ENCODE measurements at places on chromosomes 6 and 20.

DNA sequence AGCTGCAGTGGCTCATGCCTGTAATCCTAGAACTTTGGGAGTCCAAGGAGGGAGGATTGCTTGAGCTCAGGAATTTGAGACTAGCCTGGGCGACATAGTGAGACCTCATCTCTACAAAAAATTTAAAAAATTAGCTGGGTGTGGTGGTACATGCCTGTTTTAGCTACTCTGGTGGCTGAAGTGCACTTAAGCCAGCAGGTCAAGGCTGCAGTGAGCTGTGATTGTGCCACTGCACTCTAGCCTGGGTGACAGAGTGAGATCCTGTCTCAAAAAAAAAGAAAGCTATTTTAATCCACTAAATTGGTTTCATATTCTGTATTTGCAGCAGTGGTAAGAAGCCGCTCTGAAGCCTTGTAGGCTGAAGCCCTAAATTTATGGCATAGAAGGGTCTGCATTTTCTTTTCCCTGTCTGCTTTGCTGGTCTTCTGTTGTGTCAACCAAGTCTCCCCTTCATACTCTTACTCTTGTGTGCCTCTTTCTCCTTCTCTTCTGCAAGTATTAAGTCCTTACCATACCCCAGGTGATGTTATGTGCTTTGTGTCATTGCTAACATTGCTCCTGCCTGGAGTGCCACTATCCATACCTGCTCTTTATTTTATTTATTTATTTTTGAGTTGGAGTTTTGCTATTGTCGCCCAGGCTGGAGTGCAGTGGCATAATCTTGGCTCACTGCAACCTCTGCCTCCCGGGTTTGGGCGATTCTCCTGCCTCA is 70.9 kb downstream of the MYO6 start:
- DNase-seq, result no peak

- no peak for DNase-seq
Observed at GRCh38 chr20:9555781-9556180, 41.4 kb downstream of the LAMP5 start.

- DNase-seq, result no peak
Observed at GRCh38 chr6:168274037-168274952, 45.3 kb downstream of the DACT2 start.

DNA sequence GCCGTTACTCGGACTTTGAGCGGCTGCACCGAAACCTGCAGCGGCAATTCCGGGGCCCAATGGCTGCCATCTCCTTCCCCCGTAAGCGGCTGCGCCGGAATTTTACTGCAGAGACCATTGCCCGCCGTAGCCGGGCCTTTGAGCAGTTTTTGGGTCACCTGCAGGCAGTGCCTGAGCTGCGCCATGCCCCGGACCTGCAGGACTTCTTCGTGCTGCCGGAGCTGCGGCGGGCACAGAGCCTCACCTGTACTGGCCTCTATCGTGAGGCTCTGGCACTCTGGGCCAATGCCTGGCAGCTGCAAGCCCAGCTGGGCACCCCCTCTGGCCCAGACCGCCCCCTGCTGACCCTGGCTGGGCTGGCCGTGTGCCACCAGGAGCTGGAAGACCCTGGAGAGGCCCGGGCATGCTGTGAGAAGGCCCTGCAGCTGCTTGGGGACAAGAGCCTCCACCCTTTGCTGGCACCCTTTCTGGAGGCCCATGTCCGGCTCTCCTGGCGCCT is 7.2 kb downstream of the SNX21 start:
- DNase-seq, result no peak

DNA sequence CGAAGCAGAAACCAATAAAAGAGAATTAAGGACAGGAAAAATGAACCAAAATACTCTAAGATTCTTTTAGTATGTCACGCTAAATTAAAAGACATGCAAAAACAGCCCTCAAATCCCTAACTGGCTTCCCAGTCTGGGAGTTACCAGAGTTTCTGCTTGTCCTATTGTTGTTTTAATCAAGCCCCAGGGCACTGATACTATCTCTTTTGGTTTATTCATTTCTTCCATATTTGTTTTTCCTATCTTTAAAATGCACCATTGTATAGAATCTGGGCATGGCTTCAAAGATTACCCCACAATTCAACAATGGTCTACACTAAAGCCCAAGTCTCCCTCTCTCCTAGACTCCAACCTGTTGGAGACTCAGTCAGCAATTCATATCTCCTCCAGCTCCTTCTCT is 169.1 kb downstream of the MYLK4 start:
- no peak for DNase-seq

GRCh38 chr6:139542351-139542750 is 167.9 kb upstream of the CITED2 start:
- no peak for DNase-seq

- no peak for DNase-seq
Observed at GRCh38 chr6:106413016-106413415, 52.5 kb downstream of the CRYBG1 start.

DNA sequence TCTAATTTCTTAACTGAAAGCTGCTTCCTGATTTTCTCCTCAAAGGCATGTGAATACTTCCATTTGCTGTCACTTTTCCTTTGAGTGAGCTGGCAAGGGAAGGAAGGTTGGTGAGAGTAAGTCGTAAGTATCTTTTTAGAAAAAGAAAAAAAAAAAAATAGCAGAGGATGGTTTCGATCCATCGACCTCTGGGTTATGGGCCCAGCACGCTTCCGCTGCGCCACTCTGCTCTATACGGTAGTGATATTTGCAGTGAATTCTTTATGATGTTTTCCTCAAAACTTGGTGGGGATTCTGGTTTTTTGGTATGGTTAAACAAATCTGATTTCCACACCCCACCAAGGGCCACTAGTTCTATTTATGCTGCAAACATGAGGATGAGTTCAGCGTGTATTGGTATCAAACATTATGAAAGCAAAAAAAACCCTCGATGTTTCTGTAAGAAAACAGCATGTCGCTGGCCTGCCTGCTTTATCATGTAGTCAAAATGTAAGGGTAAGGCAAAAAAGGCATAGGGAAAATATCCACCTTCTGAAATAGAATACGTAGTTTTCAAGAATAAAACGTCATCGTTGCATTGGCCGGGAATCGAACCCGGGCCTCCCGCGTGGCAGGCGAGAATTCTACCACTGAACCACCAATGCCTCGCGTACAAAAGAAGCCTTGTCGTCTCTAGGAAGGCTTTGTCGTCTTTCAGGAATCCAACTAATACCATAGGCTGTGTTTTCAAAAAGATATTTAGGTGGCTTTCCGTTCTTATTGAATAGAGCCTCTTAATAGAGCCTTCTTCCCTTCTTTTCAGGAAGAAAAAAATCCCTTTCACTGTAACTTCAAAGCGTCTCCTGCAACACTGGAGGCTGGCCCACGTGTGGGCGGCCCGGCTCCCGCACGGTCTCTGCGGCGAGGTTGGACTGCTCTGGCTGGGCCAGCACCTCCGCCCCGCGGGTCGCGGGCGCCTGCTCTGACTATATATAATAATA is 9.6 kb downstream of the OR2B2 start:
- peak; percentile 54 for DNase-seq

DNA sequence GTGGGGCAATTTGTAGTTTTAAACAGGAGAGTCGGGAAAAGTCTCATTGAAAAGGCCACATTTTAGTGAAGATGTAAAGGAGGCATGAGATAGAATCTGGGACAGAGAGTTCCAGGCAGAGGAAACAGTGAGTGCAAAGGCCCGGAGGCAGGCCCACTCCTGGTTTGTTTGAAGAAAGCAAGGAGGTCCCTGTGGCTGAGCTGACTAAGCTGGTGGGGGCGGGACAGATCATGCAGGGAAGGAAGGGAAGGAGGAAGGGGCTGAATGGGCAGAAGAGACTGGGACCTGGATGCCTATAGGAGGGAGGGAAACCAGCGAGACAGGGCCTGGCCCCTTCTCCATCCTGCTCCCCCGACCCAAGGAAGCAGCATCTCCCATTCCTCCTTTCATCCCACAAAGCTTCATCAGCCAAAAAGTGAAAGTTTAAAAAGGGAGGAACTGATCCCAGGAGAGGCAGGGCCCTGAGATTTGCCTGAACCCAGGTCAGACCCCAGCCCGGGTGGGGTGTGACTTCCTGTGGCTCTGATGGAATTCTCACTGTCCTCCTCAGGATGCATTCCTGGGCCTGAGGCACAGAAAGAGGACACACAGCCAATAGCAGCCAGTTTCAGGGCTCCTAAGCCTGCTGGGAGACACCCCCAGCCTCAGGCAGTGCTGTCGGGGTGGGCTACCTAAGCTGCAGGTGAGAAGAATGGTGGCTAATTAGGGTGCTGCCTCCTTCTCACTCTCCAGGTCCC is 54.2 kb upstream of the SIRPA start:
- no peak for DNase-seq

- DNase-seq, result no peak
Observed at GRCh38 chr6:32107406-32107805, 1.7 kb downstream of the TNXB start.

DNA sequence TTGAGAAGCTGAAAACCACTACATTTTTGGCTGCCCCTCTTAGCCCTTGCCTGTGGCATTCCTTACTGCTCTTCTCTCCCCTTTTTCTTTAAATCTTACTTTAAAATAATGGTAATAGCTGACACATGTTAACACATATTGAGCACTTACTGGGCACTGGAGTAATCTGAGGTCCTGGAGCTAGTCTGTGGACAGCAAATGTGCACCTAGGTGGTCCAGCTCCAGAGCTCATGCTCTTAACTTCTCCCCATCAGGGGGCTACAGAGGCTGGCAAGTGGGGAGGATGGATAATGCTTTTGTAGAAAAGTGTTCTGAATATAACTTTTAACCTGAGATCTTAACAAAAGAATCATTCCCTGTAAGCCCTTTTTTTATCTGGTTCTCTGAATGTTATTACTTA is 74.8 kb downstream of the ADGRB3 start:
- no peak for DNase-seq

DNA sequence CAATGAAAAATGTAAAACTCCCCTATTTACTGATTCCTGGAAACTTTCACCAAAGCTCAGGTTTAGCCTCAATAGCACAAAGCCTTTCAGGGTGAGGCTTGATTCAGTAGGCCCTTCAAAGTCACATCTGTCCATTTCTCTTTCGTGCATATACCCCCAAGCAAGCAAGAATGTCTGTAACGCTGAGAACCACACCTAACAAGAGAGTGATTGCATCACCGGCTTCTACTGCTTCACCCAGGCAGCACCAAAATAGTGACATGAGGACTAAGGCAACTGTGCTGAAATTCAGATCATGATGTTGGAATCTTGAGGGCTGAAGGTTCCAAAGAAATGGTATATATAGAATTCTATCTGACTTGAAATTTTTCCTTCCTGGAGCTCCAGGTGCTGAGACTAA is 26.1 kb downstream of the CGA start:
- no peak for DNase-seq

DNA sequence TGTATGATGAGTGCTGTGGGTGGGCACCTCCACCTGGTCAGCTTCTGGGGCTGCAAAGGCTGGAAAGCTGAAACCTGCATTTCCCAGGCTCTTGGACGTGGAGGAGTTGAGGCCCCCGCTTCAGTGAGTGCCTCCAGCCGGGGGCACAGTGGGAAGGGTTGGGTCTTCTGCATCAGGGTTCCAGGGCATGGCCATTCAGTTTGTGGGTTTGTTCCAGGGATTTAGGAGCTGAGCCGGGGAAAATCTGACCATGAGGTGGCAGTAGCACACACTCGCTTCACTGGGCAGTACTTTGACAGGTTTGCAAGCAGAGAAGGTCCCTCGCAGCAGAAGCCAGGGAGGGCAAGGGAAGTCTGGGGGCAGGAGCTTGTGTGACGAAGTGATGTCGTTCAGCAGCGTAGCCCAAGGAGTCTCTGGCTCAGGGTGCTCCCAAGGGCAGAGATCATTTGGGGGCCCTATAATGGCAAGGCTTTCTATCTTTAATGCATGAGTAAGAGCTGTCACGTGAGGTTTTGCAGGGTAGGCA is 69.5 kb upstream of the SULF2 start:
- DNase-seq, result peak; percentile 30

- no peak for DNase-seq
Observed at GRCh38 chr20:61082720-61083119, 169.3 kb upstream of the CDH4 start.

- DNase-seq, result no peak
Observed at GRCh38 chr6:166998256-166999144, 697 bp upstream of the CEP43 start.

- no peak for DNase-seq
Observed at GRCh38 chr6:1894954-1895353, 285.2 kb downstream of the FOXC1 start.

DNA sequence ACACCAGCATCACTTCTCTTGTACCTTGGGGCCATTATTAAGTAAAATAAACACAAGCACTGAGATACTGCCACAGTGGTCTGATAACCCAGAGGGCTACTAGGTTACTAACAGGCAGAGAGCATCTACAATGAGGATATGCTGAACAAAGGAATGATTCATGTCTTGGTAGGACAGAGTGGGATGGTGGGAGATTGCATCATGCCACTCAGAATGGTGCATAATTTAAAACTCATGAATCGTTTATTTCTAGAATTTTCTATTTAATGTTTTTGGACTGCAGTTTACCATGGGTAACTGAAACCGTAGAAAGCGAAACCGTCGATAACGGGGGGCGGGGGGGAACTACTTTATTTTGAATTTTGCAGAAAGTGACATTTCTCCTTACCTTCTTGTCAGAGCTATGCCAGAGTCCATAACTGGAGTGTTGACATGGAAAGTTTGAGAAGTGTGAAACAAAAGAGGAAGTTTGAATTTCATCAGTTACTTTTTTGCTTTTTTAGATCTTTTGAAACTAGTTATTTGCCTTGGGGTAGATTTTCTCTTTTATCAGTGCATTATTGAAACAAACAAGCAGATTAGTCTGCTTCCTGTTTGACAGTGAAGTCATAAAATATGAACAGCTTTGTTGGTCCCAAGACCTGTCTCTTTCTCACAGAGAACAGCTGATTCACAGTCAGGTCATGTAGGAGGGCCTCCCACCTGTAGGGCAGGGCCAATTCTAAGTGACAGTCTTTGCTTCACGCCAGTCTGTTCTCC is 124.9 kb downstream of the KLHL32 start:
- no peak for DNase-seq

- DNase-seq, result no peak
Observed at GRCh38 chr6:159168536-159169192, 536 bp upstream of the FNDC1 start.

DNA sequence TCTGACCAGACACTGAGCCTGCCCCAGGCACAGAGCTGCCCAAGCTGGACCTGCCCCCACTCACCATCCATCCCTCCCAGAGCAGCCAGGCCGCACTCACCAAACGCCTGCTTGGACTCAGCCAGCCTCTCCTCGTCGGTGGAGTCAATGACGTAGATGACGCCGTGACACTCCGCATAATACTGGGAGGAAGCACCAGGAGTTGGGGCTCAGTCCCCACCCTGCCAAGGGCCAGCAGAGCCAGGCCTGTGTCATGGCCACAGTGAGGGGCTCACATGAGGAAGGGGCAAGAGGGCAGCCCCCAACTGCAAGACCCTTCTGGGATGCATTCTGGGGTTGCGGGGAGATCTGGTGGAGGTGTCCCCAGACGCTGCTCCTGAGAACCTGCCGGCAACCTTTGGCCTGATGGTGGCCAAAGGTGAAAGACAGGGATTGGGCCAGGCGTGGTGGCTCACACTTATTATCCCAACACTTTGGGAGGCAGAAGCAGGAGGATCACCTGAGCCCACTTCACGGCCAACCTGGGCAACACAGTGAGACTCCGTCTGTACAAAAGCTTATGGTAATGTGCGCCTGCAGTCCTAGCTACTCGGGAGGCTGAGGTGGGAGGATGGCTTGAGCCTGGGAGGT is 5.6 kb downstream of the ARFRP1 start:
- DNase-seq, result no peak
